ENCODE measurements at places on chromosomes 13 and 19. TPM values are rescaled to one million over a fixed set of nuclear protein-coding genes. Genes with fewer than 3 reads are reported as not detected.

DNA sequence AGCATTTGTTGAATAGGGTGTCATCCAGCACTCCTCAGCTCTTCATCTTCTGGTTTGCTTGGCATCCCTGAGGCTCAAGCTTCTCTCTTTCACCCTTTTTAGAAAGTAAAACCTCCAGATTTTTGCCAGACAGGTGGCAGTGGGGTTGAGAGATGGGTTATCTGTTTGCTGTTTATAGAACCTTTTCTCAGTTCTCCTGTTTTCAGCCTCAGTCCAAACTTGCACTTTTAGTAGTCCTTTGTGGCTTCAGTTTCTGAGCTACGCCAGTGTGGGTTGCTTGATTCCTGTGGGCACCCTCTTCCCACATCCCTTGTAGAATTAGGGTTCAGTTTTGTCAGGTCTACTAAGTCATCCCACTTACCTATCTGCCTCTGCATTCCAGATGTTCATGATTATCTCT is 147.9 kb downstream of the PAN3 start:
- no peak for DNase-seq

GRCh38 chr19:39126312-39127187 is 964 bp downstream of the PAK4 start:
- DNase-seq = no peak

DNA sequence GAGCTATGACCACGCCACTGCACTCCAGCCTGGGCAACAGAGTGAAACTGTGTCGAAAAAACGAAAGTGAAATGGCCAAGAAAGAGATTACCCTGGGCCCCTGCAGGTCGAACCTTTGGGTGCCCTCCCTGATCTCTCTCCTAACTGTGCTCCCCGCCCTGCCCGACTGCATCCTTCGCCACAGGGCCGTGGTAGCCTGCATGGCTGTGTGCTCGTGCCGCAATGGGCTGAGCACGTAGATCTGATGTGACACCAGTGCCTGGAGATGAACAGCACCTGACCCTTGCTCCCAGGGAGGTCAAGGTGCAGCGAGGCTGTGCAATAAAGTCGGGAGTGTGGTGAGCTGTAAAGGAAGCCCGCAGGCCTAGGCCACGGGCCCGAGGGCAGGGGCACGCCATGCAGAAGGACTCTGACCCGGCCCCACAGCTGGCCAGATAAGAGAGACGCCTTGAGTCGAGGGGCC is 60.2 kb downstream of the PEX11G start:
- no peak for DNase-seq

- DNase-seq = no peak
Observed at GRCh38 chr19:39139305-39139874, 13.8 kb downstream of the PAK4 start.

GRCh38 chr13:110129539-110130186 is 177.3 kb downstream of the COL4A1 start:
- no peak for DNase-seq

DNA sequence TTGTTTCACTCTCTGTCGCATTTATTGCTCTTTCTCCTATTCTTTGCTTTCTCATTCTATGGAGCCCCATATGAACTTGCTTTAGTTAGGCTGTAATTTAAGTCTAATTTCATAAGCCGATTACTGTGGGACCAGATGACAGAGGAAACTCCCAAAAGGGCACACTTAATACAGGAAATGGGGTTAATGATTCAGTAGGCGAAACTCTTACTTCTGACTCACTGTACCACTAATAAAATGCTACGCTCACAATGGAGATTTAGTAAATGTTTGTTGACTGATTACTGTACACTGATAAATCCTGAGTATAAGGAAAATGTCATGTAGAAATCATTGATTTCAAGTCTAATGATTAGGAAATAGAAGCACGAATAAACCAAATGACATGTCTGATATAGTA is 276.4 kb downstream of the KLF5 start:
- no peak for DNase-seq

Gene SYCN
- total RNA-seq = not detected

Gene SLC6A16
- 0.76 TPM for total RNA-seq

Gene SBSN
- 1.5 TPM for total RNA-seq

Data from thymus (tissue), 14 donors.